ENCODE measurements at places on chromosomes 7 and 10.

DNA sequence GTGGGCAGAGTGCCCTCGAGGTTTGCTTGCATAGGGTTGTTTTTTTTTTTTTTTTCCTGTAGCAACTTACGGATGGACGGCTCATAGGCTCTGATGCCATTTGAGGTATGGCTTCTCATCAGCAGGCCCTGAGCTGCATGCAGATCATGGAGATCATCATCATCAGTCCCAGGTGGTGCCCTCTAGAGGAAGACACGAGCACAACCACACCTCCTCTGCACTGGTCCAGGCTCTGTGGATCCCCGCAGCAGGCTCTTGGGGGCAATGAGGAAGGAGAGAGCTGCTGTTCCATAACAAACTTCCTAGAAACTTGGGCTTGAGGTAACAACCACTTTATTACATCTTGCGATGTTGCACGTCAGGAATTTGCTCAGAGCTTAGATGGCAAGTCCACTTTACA lies 132.7 kb upstream of the CXCL12 start:
- DNase-seq = no peak

- no peak for DNase-seq
These were observed 127.7 kb downstream of the CDK14 start for GRCh38 chr7:90723866-90724265.

DNA sequence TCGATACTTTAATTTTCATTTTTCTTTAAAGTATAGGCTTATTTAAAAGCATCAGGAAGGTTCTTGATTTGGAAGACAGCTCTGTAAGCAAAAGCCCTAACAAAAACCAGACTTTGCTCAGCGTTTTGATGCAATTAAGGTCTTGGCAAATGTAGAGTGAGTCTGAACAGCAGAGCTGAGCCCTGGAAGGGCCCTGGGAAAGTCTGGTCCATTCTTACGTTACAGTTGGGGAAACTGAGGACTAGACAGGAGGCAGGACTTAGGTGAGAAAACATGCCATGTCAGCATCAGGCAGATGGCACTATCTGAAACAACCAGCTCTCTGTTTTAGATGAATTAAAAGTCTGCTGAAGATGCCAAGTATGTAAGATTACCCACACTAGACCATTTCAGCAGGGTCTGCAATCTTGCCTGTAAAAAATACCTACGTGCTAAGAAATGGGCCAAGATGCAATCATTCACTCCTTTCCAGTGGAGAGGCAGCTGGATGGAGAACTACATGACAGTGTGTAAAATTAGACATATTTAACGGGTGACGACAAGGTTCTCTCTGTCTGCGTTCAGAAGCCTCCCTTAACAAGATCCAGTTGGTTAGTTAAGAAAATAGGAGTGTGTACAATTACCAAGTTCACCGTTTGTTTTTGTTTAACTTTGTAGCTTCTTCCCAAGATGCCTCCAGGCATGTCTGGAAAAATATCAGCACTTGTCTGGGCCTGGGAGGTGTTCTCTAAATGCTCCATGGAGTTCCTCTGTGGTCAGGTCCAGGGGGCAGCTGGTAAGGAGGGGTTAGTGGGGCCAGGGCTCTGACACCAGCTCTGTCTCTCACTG lies 502.3 kb upstream of the ZMIZ1 start:
- DNase-seq = no peak

GRCh38 chr7:30422922-30423321 lies 55.7 kb downstream of the NOD1 start:
- DNase-seq = no peak

- no peak for DNase-seq
These were observed 44.2 kb upstream of the C10orf71 start for GRCh38 chr10:49254556-49255318.

GRCh38 chr10:60362461-60362860 lies 27.2 kb downstream of the ANK3 start:
- DNase-seq = no peak

- DNase-seq = no peak
These were observed 355.1 kb upstream of the MKI67 start for GRCh38 chr10:128481152-128481840.

- no peak for DNase-seq
These were observed 70.7 kb upstream of the C1QL3 start for GRCh38 chr10:16592378-16592777.

GRCh38 chr7:17020250-17020649 lies 138.5 kb upstream of the AGR3 start:
- DNase-seq = no peak

Measured in cortex of kidney (tissue), 1 donor.